BJ (cell line): ENCODE measurements at places on chromosomes 5 and 9.

- no peak for DNase-seq
Observed at GRCh38 chr5:337563-338130, 16.1 kb downstream of the AHRR start.

DNA sequence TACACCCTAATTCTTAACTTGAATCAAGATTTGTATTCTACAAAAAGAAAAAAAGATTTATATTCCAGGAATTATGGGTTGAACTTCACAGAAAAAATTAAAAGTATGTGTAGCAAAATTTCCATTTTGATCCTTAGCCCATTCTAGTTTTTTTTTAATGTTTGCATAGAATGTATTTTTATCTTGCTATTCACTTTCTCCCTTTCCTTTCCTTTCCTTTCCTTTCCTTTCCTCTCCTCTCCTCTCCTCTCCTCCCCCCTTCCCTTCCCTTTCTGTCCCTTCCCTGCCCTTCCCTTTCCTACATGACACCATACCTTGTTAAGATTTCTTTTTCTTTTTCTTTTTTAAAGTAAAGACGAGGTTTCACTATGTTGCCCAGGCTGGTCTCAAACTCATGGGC is 542.5 kb upstream of the PTGER4 start:
- DNase-seq: no peak

- DNase-seq: no peak
Observed at GRCh38 chr5:162132348-162132747, 64.8 kb downstream of the GABRG2 start.

DNA sequence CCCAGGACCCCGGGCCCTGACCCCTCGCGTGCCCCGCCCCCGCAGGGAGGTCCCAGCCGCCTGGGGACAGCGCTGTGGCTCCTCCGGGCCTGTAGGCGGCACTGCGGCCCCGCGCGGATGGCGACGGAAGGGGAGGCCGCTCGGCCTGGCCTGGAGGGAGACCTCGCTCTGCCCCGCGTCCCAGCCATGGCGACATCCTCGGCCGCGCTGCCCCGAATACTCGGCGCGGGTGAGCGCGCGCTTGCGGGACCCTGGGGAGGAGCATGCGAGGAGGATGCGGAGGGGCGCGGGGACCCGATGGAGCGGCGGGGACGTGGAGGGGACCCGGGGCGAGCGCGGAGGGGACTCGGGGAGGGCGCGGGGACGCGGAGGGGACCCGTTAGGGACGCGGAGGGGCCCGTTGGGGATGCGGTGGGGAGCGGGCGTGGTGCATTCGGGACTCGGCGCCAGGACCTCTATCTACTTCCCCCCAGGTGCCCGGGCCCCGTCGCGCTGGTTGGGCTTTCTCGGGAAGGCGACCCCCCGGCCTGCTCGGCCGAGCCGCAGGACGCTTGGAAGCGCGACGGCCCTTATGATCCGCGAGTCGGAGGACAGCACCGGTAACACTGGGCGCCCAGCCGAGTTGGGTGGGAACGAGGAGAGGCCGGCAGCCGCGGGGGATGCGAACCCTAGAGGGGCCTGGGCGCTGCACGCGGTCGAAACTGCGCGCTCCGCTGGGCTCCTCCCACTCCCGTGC is at the start of gene MRPS2:
MRPS2 (plus strand) TSS at position 158 of the 736 bp plus-strand sequence; CDS start at position 187, 29 bp downstream.
- DNase-seq: no peak

- no peak for DNase-seq
Observed at GRCh38 chr5:106508894-106509293, 1161.8 kb downstream of the EFNA5 start.

DNA sequence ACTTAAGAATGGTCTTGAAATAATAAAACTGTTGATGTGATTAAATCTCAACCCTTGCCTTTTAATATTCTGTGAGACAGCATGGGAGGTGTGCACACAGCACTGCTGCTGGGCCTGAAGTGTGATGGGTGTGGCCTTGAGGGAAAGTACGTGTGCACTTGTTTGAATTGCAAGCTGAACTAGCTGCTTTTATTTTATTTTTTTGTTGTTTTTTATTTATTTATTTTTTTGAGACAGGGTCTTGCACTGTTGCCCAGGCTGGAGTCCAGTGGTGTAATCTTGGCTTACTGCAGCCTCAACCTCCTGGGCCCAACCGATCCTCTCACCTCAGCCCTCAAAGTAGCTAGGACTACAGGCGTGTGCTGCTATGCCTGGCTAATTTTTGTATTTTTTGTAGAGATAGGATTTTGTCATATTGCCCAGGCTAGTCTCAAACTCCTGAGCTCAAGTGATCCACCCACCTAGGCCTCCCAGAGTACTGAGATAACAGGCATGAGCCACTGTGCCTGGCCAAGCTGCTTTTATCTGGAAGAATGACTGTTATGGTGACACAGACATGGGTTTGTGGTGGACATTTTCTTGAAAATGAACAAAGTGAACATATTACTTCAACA is 58.9 kb downstream of the GPR107 start:
- DNase-seq: no peak

GRCh38 chr9:14189146-14189545 is 124.8 kb downstream of the NFIB start:
- no peak for DNase-seq

GRCh38 chr5:139897982-139898381 is 102.4 kb downstream of the PSD2 start:
- no peak for DNase-seq

- no peak for DNase-seq
Observed at GRCh38 chr5:133356984-133357421, 255.3 kb downstream of the FSTL4 start.

DNA sequence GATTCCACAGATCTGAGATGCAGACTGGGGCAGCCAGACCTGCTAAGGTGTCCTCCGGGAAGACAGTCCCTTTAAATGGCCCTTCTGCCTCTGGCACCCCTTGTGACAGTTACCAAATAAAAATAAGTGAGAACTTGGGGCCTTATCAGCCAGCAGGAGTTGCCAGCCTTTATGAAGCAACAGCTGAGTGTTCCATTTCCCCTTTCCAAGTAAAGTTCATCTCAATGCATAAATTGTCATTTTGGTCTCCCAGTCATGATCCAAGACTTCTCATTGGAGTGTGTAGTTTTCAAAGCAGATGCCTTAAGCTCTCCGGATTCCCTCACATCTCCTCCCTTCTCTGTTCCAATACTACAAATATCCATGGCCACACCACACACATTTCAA is 4.1 kb downstream of the PTCH1 start:
- no peak for DNase-seq

DNA sequence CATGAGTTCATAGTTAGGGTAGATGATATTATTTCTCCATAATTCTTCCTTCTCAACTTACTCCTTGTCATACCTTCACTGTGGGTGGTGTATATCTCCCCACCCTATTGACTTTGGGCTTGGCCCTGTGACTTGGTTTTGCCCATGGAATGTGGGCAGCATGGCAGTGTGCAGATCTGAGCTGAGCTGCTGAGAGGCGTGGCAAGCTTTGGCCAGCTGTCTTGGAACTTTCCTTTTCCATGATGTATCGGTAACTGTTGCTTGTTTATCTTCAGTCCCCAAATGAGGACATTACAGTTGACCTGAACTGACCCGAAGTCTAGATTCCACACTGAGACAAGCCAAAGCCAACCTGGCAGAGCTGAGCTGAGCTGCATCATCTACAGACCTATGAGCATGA is 70.4 kb downstream of the RALGPS1 start:
- DNase-seq: no peak

GRCh38 chr5:71839096-71839884 is 120.2 kb downstream of the CARTPT start:
- DNase-seq: no peak

DNA sequence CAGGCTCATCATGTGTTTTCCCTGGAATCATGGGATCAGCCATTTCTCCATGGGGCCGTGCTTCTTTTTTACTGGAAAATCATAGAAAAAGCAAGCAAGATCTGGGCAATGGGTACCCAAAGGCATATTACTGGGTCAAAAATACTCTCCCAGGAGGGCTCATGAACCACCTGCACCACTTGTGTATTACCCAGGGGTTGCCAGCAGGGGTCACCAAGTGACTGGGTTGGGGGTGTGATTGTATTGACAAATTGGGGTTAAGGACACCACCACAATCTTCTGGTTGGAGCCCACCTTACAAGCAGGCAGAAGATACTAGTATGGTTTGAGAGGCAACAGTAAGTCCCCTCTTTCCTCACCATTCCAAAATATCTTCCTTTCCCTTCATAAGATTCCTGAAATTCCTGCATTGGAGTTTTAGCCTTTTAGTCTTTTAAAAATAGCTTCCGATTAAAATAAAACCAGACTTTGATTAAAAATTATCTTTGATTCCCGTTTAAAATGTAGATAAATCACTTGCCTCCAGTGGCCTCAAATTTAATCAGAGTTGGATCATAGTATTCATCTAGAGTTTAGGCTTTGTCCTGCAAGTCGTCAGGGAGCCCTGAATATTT is 603.3 kb downstream of the KIF4B start:
- no peak for DNase-seq

- DNase-seq: no peak
Observed at GRCh38 chr5:129977810-129978209, 73.5 kb downstream of the CHSY3 start.

DNA sequence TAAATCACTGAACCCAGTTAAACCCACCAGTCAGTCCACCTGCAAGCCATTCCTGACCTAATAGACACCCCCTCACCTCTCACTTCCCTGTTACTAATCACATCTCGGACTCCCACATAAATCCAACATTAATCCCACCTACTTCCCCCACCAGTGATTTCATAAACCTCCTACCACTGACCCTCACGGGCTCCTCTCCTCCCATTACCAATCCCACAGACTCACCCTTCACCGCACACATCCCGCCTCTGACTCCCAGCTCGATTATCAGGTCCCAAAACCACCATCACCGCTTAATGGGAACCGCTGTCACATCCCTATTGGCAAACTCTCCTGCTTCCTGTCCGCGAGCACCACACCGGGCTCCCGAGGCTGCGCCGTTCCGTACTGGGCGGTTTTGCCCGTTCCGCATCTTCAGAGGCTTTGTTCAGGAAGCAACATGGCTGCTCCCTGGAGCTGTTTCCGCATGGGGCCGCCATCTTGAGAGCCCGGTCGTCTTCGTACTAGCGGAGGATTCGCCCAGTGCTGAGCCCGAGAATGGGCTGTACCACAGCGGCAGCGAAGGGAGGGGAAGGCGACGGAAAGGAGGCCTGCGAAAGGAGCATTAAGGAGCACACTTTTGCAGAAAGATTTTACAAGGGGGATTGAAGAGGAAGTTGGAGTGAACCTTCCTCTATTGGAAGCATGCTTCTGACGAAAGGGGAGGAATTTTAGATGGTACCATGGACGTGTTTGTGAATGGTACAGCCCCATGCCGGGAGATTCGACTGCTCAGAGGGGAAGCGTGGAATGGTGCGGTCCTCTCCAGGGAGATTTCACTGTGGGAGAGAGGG is at the start of gene ZNF300:
ZNF300 (minus strand) TSS at position 502 of the 833 bp plus-strand sequence. CDS start 1,825 bp downstream, outside the sequence.
- peak; percentile 52 for DNase-seq

GRCh38 chr9:108655818-108656217 is 200.0 kb downstream of the ACTL7B start:
- DNase-seq: no peak

DNA sequence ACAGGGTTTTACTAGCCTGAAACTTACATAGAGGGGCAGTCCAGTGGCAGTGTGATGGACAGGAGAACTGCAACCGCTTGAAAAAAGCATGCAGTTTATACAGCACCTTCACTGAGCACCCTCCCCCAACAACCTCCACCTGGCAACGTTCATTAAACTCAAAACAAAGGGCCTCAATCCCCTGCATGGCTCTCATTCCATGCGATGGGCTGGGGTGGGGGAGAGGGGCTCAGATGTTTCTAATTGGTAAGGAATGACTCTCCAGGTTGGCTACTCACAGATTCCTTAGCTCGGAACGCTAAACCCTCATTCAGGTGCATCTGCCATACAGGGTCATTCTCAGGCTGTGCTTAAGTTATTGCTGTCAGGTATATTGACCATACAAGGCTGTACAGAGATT is 80.9 kb upstream of the ITGA1 start:
- no peak for DNase-seq

GRCh38 chr5:74579215-74579614 is 61.3 kb downstream of the ENC1 start:
- DNase-seq: no peak
